Activated CD4-positive, alpha-beta T cell treated with anti-CD3 and anti-CD28 coated beads, Interleukin-2, amount 50 U/mL, for 16 hours (primary cell): ENCODE measurements at places on chromosomes 2 and 18.

DNA sequence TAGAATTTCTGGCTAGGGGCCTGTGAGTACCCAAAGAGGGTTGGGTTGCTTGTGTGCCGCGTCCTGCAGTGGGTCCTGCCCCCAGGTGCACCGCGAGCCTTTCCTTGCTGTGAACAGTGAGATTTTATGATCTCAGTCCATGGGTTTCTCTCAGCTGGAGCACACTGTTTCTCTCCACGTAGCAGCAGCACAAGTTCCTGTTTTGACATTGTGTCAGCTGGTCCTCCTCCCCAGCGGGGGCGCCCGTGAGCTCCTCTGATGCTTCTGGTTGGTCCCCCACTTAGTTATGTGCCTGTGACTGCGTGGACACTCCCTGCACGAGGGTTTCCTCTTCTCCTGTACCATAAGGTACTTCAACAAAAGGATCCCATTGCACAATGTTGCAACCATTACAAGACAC lies 29.8 kb downstream of the TSHZ1 start:
- DNase-seq, result no peak

GRCh38 chr2:218658671-218659257 lies 659 bp downstream of the ZNF142 start:
- DNase-seq, result peak; percentile 54

DNA sequence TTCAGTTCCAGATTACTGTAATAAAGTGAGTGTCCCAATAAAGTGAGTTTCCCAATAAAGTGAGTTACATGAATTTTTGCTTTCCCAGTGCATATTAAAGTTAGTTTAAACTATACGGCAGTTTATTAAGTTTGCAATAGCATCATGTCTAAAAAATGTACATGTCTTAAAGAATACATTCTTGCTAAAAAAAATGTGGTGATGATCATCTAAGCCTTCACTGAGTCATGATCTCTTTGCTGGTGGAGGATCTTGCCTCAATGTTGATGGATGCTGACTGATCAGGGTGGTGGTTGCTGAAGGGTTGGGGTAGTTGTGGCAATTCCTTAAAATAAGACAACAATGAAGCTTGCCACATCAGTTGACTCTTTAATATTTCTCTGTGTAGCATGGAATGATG lies 664.2 kb downstream of the TDRD15 start:
- no peak for DNase-seq

- DNase-seq, result no peak
These were observed 225.5 kb downstream of the DOK6 start for GRCh38 chr18:69626171-69626570.

GRCh38 chr18:14925281-14925709 lies 177.3 kb downstream of the ANKRD30B start:
- no peak for DNase-seq

- DNase-seq, result no peak
These were observed 82.1 kb downstream of the RNF144A start for GRCh38 chr2:6999211-6999877.

- no peak for DNase-seq
These were observed 27.3 kb upstream of the TMX3 start for GRCh38 chr18:68742206-68742605.

- no peak for DNase-seq
These were observed 35.0 kb upstream of the PTMA start for GRCh38 chr2:231673348-231673770.

DNA sequence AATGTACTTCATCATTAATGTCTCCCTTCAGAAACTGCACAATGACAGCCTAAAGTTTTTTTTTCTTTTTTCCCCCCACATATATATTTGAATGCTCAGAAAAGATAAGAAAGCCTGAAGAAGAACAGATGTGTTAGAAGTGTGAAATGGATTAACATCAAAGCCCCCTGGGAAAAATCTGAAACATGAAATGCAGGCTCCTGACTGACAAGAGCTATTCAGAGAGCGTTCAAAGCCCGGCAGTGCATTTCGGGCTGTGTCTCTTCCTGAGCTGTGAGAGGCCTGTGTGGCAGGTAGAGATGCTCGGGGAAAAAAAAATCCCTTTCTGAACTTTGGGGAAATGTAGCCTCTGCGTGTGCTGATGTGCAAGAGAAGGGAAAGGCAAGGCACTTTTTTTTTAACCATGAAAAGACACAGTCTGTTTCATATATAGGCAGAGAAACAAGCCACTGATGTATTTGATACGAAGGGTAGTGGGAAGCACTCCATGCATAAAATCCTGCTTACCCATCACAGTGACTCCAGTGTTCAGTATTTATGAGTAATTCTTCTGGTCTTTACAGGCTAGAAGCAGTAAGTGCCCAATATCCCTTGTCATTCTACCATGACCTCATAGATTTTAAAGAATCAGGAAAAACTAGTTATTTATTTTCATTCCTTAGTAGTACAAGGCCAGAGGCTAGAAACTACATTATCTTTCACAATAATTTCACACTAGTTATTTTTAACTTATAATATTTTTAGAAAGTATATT lies 1574.2 kb upstream of the PIK3C3 start:
- DNase-seq, result no peak

- no peak for DNase-seq
These were observed 162.1 kb downstream of the SEPTIN10 start for GRCh38 chr2:109451671-109452070.

DNA sequence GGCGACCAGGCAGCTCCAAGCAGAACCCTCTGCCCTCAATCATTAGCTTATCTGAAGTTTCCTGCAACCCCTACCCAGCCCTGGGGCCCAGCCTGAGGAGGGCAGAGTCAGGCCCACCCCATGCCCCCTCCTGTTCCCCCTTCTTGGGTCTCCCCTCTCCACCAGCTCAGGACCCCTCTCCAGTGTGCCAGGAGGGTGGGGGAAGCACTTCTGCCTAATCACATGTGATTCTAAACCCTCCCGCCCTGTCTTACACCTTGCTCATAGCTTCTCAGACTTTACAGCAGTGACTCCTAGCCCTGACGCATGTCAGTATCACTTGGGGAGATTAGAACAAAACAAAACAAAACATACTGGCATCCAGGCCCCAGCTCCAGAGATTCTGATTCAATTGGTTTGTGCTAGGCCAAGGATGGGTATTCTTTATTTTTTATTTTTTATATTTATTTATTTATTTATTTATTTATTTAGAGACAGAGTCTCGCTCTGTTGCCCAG lies 42.5 kb upstream of the ASAP2 start:
- no peak for DNase-seq

DNA sequence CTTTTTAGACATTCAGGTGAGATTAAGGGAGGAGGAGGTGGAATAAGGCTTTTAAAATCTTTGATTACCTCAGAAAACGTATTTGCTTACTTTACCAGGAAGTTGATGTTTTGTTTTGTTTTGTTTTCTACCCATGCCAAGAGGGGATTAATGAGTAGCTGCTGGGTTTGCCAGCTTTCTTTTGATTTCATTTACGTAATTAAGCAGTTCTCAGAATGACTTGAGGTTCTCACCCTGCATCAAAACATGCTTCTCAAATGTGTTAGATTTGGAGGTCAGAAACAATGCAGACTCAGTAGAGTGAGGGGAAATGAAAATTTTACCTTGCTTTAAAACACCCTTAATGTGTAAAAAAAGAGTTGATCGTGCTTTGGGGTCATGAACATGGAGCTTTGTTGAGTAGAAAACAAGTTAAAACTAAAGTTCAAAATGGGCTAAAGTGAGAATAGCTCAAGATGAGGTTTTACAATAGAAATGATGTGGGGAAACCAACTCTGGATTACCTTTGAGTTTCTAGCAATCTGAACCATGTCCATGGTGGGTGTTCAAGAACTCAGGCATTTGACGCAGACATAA lies 217.1 kb upstream of the EPAS1 start:
- peak; percentile 68 for DNase-seq

- DNase-seq, result no peak
These were observed 51.6 kb downstream of the XRCC5 start for GRCh38 chr2:216160786-216161185.

- DNase-seq, result peak; percentile 43
These were observed 28.8 kb downstream of the CTDP1 start for GRCh38 chr18:79708412-79708811.

- DNase-seq, result no peak
These were observed 21.6 kb downstream of the FBXO36 start for GRCh38 chr2:229943770-229944449.

DNA sequence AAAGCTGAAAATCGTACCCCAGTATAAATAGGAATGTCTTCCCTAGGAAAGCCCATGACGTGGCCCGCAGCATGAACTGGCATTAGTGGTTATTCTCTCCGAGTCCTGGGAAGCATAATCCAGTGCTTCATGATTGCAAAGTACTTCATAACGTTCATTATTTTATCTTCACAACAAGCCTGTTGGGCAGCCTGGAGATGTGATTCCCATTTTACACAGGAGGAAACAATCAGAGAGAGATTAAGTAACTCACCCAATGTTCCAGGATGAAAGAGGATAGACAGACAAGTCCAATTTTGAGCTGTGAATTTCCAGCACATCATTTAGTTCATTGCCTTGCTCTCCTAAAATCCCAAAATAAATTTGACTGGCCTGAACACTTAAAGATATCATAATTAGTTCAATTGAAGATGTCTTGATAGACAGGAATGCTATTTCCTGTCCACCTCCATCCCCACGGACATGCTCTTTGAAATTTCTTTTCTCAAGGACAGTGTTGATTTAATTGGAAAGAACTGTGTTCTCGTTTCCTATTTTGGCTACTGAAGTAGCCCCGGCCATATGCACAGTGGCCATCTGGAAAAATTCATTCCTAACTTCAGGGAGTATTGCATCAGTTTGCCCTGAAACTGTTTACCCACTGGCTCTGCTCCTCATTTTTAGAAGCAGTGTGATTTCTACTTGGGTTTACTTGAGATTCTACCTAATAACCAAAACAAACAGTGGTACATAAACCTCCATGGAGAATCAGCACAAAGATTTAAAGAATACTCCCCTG lies 93.9 kb downstream of the VWC2L start:
- DNase-seq, result no peak

DNA sequence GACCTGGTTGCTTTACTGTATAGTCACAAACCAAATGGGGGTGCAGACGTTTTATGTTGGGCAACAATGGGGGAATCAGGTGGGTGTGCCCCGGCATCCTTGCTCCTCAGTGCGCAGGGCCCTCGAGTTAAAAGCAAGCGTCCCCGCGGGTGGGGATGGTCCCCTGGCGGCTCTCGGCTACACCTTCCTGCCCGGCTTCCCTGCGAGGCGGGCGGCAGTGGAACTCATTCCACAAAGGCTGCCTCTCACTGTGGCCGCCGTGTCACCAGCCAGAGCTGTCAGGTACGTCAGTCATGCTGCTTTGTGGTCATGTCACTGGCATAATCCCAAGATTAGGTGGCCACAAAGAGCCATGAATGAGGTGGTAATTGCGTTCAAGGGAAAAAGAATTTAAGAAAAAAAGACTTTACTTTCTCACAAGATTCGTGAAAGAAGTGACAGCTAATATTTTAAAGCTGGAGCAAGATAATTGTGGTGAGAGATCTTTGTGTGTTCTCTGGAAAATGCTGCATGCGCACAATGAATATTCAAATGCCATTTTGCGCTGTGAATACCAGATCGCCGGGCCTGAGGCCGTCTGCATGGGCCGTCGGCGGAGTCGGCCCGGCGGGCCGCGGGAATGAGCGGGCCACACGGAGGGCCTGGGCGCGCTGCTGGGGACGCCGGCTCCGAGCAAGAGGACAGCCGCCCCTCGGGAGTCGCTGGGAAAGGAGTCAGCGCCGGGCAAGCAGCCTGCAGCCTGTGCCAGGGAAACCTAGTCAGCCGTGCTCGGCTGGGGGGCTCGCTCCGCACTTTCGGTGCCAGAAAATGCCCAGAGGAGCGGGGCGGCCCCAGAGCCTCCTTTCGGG lies 82.3 kb upstream of the LDLRAD4 start:
- DNase-seq, result peak; percentile 41

- peak; percentile 63 for DNase-seq
These were observed 4.6 kb downstream of the MBP start for GRCh38 chr18:77127769-77128671.

GRCh38 chr2:51013933-51014526 lies 17.9 kb downstream of the NRXN1 start:
- DNase-seq, result no peak

DNA sequence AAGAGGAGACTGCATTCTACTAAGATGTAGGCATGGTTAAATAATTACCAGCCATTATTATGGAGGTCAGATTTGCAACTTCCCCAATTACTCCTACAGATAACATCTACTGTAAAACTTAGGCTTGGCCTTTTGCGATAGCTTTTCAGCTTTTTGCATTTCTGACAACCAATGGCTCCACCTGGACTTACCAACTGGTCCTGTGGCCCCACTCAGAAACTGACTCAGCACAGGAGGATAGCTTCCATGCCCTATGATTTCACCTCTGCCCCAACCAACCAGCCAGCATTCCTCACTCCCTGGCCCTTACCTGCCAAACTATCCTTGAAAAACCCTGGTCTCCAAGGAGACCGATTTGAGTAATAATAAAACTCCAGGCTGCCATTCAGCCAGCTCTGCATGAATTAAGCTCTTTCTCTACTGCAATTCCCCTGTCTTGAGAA lies 28.2 kb downstream of the TUBB6 start:
- no peak for DNase-seq

- peak; percentile 6 for DNase-seq
These were observed 697 bp upstream of the SPATS2L start for GRCh38 chr2:200305797-200306195.

DNA sequence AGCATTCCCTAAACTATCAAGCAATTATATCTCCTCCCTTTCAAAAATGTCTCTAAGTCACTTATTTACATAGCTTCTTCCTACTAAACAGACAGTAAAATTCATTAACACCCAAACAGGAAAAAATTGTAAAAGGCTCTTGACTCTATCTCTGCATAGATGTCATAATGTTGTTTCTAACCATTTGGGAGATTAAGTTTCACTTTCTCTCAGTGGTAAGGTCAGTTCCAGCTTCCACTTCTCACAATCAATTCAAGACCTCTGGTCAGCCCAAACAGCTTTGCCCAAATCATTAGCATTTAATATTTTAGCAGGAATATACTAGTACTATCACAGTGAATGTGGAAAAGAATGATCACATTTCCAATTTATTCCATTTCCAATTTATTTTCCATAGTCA lies 374.3 kb upstream of the MC4R start:
- no peak for DNase-seq

- no peak for DNase-seq
These were observed 127.8 kb downstream of the CERS6 start for GRCh38 chr2:168583710-168584521.

DNA sequence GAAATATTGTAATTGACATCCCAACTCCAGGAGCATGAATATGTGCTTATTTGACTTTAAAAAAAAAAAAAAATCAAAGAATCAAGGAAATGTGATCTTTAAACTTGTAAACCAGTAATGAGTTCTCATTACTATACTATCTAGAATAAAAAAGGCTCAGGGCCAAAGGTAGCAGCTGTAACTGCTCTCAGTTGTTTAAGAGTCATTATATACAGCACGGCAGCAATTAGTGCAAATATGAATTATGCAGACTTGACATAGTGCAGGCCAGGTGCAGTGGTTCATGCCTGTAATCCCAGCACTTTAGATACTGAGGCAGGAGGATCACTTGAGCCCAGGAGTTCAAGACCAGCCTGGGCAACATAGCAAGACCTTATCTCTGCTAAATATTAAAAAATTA lies 125.7 kb upstream of the TTC39C start:
- DNase-seq, result no peak

GRCh38 chr2:229454934-229455631 lies 184.0 kb upstream of the PID1 start:
- no peak for DNase-seq

- DNase-seq, result no peak
These were observed 367 bp downstream of the FBXO48 start for GRCh38 chr2:68466778-68467076.
